Suppressor macrophage (primary cell): ENCODE measurements at places on chromosomes 7 and 10.
A peak's percentile ranks its signal among the peaks of the same experiment; 100 is the strongest.

DNA sequence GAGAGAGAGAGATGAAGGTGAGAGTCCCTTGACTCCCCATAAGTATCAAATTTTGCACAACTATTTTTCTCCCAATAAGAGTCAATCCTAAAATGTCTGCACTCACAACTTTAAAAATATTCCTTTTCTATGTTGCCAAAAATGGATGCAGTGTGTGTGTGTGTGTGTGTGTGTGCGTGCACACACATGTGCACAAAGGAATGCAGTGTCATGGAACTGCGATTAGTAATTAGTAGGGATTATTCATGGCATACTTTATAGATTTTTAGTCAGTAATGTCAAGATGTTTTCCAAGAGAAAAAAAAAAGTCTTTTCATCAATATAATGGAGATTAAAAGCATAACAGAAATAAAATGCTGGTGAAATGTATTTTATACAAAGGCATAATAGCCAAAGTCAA, 179.1 kb upstream of the LRRTM3 start:
- no peak for DNase-seq

DNA sequence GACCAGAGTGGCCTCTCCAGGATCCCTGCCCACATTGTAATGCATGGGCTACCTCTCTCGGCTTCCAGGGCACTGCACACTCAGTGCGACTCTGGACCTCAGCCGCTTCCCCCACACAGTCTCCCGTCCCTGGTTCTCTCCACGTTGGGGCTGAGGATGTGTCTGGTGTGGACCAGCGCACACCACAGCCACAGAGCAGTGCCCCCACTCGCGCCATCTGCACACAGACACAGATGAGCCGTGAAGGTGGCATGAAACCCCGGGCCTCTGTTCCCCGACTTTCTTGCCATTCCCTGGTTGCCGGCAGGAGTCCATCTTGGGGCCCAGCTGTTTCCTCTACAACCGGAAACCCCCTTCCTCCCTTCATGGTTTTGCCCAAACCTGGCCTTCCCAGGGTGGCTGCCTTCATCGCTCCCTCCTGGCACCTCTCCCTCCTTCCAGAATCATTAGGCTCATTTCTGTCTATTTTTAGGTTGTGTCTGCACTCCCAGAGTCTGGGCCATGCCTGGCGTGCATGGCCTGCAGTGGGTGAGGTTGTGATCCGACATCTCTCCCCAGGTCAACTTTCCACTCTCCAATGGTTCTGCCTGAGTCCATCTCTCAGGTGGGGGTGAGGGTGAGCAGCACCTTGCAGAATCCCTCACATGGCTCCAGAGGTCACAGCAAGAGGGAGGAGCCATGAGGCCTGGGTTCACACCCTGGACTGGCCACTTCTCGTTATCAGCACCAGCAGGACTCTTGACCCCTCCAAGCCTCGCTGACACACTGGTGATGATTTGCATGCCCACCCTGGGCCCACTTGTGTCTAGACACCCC, 10.1 kb downstream of the RASGEF1A start:
- no peak for DNase-seq

GRCh38 chr7:118420888-118421287, 196.4 kb downstream of the ANKRD7 start:
- DNase-seq = no peak

- DNase-seq = no peak
Measured at GRCh38 chr10:69710008-69710888, 80.2 kb downstream of the FAM241B start.

DNA sequence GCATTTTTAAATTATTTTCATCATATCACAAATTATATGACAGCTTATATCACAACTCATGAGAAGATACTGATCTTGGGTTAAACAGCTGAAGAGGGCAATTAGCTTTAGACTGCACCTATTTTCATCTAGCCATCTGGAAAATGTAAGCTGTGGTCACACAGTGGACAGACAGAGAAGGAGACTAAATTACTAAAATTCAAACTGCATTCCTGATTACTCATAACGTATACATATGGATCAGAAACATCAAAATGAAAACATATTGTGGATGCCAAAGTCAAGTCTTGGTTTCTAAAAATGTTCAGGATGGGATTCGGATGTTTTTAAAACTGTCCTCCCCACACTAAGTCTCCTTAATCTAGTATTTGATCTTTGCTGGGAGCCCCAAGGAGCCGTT, 6.6 kb downstream of the BBIP1 start:
- DNase-seq = no peak

DNA sequence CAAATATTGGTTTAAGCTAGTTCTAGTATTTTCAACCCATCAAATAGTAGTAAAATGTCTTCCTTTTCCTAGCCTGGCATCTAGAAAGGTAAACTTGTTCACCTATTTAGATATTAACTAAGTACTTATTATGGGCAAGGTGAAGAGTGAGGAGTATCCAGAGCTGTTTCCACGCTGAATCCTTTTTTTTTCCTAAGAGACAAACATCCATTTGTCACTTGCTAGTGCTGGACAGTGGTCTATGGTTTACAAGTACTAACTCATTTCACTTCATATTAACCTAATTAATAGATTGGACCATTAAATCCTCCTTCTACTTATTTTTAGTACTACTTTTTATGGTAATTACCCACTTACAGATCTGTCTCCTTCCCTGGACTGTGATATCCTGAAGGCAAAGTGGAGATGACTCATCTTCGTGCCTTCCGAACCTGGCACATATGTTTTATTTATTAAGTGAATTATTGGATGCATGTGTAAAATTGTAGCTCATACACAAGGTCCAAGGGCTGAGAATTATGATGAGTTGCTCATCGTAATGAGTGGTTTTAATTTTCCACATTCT, 159.6 kb upstream of the IGFBP3 start:
- no peak for DNase-seq

GRCh38 chr10:80108576-80109239, 23.8 kb upstream of the PLAC9 start:
- DNase-seq = no peak

DNA sequence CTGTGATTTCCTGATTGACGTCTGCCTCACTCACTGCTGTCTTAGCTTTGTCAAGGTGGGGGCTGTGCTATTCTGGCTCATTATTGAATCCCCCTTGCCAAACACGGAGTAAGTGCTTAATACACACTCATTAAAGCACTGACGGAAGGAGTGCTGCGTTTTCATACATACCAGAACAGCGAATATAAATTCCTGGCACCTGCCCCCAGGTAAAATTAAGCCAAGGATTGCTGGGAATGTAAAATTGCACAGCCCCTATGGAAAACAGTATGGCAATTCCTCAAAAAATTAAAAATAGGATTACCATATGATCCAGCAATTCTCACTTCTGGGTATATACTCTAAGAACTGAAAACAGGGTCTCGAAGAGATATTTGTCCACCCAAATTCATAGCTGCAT, 6.6 kb downstream of the KLRG2 start:
- DNase-seq = no peak

- DNase-seq = no peak
Measured at GRCh38 chr10:101839002-101839401, 4.6 kb downstream of the KCNIP2 start.

- no peak for DNase-seq
Measured at GRCh38 chr10:25083546-25084111, 67.2 kb downstream of the THNSL1 start.

GRCh38 chr7:157923903-157924630, 587.3 kb downstream of the DNAJB6 start:
- no peak for DNase-seq

DNA sequence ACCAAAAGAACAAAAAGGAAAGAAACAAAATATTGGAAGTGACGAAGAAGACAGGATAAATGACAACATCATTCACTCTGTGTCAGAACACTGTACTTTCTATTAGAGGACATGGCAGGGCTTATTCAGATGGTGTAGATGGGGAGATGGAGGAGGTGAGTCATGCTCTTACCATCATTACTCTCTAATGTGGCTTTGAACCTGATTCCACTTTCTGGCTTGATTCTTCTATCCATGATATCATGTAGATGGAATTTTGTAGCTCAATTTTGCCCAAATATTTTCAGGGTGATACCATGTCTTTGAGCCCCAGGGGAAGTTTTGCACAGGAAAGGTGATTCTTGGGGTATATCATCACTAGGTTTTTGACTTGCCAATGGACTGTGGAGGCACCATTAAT, 91.7 kb downstream of the CFAP58 start:
- no peak for DNase-seq

DNA sequence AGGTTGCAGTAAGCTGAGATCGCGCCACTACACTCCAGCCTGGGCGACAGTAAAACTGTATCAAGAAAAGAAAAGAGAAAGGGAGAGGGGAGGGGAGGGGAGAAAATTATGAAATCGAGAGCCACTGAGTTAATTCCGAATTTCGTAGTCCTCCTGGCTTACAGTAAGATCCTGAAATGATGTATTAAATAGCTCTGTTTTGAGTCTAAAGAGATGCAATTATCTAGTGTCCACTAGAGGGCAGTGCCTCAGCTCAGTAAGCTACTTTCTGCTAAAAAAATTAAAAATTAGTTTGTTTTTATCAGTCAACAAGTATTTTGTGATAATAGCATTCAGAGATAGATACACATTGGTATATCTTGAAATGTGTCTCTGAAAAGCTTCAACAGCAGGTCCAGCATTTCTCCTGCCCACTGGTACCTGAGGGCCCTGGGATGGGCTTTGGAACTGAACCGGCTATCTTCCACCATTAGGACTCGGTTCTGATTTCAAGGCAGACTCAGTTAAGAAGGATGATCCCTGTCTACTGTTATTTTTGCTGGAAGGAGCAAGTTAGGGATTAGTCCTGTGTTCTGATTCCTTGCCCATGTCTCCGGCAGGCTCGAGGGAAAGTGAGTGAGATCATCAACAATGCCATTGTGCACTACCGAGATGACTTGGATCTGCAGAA, 19.5 kb downstream of the TSPAN33 start:
- DNase-seq = peak; percentile 73

DNA sequence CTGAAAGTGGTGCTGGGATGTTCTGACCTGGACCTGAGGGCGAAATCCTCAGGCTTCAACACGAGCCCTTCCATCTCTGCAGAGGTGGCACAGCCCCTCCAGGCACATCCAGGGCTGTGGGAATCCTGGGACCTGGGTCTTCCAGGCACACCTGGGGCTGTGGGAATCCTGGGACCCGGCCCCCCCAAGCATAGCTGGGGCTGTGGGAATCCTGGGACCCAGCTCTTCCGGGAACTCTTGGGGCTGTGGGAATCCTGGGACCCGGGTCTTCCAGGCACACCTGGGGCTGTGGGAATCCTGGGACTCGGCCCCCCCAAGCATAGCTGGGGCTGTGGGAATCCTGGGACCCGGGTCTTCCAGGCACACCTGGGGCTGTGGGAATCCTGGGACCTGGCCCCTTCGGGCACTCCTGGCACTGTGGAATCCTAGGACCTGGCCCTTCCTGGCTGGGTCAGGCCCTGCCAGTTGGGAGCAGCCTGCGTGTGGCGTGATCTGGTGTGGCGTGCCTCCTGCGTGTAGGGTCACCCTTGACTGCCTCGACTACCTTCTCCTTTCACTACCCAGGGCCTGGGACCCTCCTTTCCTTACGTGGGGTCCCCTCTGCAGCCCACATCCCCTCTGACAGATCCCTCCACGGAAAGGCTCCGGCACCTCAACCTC, 124.0 kb downstream of the WDR37 start:
- no peak for DNase-seq

DNA sequence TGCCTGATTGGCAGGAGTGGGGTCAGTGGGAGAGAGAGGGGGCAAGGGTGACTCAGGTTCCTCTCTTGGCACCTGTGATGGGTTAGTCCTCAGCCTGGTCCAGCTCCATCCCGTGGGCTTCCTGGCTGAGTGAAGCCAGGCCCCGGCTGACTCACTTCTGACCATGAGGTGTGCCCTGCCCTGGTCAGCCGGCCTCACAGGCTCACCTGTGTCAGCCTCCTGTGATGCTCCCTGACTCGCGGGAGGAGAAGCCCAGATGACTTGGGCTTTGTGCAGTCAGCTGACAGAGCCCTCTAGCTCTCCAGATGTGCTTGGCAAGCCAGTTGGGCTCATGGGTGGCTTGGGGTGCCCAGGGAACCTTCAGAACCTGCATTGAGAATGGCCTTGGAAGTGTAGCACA, 16.0 kb upstream of the PPIF start:
- no peak for DNase-seq

DNA sequence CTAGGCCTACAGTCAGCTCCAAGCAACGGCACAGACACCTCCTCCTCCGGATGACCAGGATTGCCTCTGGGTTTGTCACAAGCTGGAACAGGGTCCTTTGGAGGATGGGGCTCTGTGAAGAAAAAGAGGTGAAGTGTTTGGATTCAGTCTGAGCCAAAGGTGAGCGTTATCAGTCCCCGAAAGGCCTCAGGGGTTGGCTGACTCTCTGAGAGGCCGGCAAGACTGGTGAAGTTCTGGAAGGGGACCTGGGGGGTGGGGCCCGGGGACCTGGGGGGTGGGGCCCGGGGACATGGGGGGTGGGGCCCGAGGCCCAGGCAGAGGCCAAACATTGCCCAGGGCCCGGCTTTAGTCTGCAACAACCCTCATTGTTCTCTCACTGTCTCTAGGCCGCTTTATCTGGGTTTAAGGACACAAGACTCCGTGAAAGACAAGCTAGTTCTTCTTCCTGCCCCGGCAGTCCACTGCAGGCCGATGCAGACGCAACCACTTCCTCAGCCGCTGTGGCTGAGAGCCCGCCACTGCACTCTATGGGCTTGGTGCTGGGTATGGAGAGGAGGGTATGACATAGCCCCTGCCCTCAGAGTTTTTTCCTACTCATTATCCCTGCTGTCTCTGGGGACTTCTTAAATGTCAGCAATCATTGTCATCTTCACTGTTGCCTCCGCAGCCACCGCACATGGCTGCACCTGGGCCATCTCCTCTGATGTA, 27.4 kb upstream of the PSAP start:
- peak; percentile 85 for DNase-seq

- DNase-seq = no peak
Measured at GRCh38 chr10:96289218-96289910, 14.9 kb upstream of the DNTT start.

DNA sequence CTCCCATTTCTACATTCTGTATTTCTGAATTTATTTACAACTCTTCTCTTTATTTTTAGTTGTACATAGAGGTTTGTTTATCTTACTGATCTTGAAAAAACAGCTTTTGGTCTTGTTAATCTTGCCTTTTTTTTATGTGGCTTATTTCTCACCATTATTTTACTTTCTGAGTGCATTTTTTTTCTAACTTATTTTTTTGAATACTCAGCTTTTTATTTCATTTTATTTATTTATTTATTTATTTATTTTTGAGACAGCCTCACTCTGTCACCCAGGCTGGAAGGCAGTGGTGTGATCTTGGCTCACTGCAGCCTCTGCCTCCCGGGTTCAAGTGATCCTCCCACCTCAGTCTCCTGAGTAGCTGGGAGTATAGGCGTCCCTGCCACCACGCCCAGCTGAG, 23.9 kb downstream of the CUX1 start:
- DNase-seq = no peak
